ENCODE measurements at places on chromosomes 3 and 15.

DNA sequence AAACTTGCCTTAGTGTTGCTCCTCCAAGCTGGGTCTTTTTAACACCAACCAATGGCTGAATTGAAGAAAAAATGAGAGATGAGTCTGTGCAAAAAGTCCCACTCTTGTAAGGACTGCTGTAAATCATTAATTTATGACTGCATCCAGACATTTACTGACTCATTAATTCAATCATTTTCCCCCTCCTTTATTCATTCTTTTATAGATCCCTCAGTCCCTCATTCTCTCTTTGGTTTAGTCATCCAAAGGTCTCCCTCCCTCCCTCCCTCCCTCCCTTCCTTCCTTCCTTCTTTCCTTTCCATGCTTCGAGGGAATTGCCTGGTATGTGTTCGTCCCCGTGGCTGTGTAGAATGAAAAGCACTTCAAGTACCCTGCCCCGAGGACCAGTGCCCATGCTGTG lies 35.3 kb upstream of the MRPS22 start:
- DNase-seq: no peak

GRCh38 chr15:95409626-95410310 lies 920.7 kb upstream of the NR2F2 start:
- no peak for DNase-seq

GRCh38 chr3:126654571-126655383 lies at the start of gene TXNRD3:
Gene TXNRD3, minus strand, starts transcription at chr3:126655124.
- peak; percentile 87 for DNase-seq

DNA sequence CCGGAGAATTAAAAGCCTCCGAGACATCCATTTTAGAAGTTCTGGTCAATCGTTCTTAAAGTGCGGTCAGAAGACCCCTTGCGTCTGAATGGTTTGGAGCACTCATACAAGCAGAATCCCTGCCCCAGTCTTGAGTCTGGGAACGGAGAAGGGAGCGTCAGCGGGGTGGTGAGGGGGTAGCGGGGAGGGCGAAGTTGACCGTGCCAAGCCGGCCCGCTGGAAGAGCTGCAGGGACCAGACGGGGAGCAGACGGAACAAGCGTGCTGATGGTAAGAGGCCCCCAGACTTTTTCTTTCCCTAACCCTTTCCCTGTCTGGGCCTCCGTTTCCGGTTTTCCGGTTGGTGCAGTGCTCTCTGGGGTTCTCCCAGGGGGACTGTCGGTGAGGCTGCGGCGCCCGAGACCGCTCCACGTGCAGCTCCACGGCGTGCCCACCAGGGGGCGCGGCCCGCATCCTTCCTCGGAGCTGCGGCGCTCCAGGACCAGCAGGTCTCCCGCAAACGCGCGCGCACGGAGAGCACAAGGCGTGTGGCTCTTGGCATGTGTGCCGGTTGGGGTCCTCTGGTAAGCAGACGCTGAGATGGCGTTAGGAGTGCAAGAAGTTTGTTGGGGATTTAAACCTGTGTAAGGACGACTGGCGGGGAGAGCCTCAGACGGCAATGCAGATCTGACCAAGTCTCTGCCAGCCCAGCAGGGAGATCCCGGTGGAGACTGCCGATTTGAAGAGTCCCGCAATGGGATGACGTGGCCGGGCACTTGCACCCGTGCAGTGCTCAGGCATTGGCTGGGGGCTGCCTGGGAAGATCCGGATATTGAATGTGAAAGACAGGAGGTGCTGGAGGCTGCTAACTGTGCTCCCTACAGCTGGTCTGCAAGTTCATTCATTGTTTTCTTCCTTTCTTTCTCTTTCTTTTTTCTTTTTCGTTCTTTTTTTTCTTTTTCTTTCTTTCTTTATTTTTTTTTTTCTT lies 19.2 kb upstream of the CORO2B start:
- DNase-seq: peak; percentile 88

- DNase-seq: no peak
Measured at GRCh38 chr3:52120556-52121463, 33.4 kb downstream of the POC1A start.

DNA sequence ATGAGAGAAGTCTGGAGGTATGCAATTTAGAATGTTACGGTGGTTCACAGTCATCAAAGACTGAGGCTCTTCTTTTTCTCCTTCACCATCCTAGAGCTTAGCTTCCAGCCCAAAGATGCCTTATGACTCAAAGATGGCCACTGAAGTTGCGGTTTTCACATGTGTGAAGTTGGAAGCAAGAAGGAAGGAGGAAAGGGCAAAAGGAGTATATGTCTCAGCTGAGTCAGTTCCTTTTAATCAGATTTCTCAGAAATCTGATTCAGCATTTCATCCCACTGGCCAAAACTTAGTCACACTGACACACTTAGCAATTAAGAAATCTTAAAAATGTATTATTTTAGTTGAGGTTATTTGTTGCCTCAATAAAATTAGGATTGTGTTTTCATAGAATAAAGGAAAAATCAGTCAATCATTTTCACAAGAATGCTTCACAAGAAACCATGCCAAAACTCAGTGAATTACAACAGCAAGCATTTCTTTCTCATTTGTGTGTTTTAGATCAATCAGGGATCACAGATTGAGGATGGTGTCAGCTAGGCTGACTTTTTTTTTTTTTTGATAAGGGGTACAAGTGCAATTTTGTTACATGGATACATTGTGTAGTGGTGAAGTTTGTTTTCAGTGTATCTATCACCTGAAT lies 211.1 kb upstream of the GADL1 start:
- no peak for DNase-seq

GRCh38 chr15:95826412-95827195 lies 503.9 kb upstream of the NR2F2 start:
- DNase-seq: no peak

- DNase-seq: no peak
Measured at GRCh38 chr3:129060276-129061022, at the start of gene GP9. Gene GP9, plus strand, starts transcription at chr3:129060779. Its CDS starts 961 bp downstream, at chr3:129061740.

DNA sequence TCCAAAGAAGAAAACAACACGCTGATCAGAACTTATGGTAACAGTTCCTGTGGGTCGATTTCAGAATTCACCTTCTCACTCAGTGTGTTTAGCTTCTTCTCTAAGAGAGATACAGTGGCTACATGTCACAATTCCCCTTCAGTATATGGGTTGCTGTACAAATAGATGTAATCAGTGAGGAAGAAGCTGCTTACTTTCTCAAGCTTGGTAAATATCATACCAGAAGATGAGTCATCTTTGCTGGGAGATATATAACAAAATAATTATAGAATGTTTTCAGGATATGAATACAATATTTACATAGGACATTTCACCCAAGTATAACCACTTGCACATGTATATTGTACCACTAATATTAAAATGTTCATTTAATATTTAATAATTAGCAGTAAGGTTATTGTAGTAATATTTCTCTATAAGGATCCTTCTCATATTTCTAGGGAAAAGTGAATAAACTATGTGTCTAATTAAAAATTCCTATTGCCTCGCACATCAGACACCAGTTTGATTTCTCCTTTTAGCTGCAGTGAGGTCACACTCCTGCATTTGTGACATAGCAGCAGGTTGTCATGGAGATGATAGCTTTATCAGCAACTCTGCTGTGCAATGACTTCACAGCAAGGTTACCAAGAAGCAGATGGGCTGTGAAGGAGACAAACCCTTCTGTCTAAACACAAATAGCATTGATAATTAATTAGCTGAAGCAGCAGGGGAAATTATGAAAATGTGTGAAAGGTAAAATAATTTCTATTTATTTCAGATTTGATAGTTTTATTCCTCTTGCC lies 211.4 kb downstream of the TUSC7 start:
- DNase-seq: no peak

- DNase-seq: no peak
Measured at GRCh38 chr3:160980740-160981139, 124.4 kb downstream of the B3GALNT1 start.

DNA sequence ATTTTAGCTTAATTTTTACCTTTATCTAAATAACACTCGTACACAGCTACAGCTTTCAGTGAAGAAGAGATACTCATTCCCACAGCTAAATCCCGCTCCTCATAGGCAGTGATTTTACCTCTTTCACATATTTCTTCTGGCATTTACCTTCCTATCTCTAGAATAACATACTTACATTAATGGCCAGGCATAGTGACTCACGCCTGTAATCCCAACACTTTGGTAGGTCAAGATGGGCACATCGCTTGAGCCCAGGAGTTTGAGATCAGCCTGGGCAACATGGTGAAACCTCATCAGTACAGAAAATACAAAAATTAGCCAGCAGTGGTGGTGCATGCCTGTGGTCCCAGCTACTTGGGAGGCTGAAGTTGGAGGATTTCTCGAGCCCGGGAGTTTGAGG lies 80.2 kb downstream of the PPARG start:
- no peak for DNase-seq

DNA sequence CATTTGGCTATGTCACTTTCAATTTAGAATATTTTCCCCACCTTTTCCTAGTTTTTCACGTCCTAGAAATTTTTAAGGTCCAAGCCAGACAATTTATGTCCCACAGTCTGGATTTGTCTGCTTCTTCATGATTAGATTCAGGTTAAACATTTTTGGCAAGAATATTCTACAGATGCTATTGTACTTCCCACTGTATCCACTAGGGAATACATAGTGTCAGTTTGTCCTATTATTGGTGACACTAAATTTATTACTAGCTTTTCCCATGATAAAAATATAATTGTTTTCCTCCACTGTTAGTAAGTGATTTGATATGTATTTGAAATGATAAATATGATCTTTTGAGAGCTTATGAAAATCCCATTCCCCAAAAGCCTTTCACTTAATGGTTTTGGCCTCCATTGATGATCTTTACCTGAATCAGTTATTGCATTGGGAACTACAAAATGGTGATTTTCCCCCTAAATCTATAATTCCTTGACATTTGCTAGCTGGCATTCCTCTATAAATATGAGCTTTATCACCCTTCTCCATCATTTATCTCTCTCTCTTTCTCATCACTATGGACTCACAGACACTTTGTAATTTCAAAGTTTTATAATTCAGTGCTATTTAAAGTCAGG lies 8.3 kb downstream of the ARL14 start:
- no peak for DNase-seq

DNA sequence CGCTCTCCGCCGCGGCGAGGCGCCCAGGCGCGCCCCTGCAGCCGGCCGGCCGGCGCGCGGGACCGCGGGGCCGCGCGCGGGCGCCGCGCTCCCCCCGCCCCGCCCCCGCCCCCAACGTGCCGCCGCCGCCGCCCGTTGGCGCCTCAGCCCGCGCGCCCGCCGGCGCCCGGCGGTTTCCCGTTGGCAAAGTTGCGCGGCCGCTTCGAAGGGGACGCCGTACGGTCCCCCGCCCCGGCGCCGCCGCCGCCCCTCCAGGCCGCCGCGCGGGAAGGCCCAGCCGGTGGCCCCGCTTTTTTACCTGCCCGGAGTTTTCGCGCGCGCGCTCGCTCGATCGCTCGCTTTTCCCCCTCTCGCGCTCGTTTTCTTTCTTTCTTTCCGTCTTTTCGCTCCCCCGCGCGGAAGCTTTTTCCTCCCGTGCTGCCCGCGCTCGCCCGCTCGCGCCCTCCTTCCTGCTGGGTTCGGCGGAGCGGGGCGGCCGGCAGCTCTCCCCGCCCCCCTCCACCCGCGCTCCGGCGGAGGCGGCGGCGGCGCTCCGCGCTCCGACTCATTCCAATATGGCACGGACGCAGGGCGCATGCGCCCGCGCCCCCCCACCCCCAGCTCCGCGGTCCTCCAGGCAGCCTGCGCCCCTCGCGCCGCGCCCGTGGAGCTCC lies at the start of gene SFMBT1:
TSS of gene SFMBT1 (minus strand) at position 556 of the 653 bp plus-strand sequence. CDS start 76,945 bp downstream, outside the sequence.
- peak; percentile 85 for DNase-seq

GRCh38 chr15:63967616-63968015 lies 78.7 kb downstream of the DAPK2 start:
- DNase-seq: no peak

DNA sequence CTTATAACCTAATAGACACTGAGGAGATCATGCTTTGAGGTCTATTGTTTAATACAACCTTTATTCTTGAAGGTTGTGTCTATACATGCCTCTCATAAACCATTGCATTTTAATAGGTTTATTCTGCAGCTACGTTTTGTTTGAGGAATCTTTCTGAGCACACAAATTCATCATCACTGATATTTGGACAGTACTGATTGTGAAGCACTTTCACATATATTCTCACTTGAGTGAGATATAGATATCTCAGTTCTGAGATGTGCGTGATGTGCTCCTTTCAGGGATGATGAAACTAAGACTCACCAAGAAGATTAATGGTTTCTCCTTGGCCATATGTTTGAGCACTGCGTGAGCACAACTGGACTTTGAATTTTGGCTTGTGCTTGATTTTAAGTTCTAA lies 374.4 kb downstream of the LPP start:
- DNase-seq: no peak

GRCh38 chr3:122996038-122996580 lies 31.5 kb downstream of the SEMA5B start:
- peak; percentile 49 for DNase-seq

- peak; percentile 90 for DNase-seq
Measured at GRCh38 chr15:42457445-42458442, 33.2 kb downstream of the ZNF106 start.

DNA sequence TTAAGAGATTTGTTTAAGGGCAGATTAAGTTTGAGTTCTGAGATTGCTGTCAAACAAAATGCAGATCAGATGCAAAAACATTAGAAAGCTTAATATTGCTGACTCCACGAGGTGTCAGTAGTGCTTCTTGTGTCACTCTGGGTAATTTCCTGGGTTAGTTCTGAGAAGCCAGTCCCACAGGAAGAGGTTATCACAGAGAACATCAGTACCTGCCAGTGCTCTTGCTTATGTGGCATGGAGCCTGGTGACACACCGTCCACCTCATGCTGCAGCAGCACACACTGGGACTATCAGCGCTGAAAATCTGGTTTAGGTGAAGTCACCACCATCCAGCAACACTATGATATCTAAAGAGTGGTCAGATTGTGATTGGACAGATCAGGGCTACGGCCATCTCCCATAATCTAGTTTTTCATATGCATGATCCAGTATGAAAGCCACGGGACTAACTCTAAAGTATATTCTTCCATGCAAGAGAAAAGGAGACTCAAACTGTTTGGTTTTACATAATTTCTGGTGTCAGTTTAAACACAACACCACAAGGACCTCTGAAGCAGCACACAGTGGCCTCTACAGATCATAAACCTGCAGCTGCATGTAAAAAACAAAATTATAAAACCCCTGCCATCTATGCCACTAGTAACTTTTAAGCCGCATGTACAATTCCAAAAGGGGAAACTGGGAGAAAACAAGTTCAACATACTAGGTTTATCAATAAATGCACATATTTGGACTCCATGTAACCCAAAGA lies 36.1 kb upstream of the MYO5C start:
- DNase-seq: no peak

DNA sequence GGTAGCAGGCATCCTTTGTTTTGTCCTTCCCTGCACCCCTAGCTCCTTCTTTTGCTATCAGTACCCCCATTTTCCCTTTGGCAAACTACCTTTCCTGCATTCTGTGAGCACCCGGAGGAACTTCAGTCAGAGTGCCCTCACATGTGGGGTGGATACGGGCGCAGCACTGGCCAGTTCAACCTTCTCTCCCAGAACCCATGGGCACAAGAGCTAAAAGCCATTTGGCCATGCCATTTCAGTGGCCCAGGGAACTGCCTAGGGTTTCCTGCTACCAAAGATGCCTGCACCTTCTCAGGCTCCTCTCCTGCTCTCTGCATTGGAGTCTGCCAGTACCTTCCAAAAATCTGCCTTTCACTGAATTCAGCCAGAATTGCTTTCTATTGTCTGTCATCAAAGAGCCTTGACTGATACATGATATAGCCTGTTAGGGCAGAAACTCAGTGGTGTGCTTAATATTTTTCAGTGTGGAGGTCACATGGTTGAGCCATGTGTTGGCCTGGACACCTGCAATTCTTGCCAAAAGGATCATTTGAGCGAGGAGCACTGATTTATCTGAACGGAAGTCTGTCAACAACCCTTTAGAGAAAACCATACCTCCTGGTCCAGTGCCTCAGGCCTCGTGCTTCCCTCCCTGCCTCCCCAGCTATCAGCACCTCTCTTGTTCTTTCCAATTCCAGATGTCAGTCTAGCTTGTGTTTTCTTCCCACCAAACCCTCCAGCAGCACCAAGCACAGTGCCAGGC lies 27.0 kb upstream of the HHATL start:
- DNase-seq: no peak

Data from right forelimb (tissue), 1 donor.